ENCODE measurements at places on chromosomes 11 and 22. TPM values are rescaled to one million over a fixed set of nuclear protein-coding genes. Genes with fewer than 3 reads are reported as not detected.
A peak's percentile ranks its signal among the peaks of the same experiment; 100 is the strongest.

UPB1 gene
- total RNA-seq, result not detected

IRAG1 gene
- total RNA-seq, result 6.1 TPM

WNT11 gene
- 0.16 TPM for total RNA-seq

KRTAP5-8 gene
- total RNA-seq, result not detected

OR5T3 gene
- not detected for total RNA-seq

APOL6 gene
- total RNA-seq, result 0.02 TPM

UBE2L6 gene
- total RNA-seq, result 68.7 TPM

KRTAP5-2 gene
- total RNA-seq, result not detected

DNA sequence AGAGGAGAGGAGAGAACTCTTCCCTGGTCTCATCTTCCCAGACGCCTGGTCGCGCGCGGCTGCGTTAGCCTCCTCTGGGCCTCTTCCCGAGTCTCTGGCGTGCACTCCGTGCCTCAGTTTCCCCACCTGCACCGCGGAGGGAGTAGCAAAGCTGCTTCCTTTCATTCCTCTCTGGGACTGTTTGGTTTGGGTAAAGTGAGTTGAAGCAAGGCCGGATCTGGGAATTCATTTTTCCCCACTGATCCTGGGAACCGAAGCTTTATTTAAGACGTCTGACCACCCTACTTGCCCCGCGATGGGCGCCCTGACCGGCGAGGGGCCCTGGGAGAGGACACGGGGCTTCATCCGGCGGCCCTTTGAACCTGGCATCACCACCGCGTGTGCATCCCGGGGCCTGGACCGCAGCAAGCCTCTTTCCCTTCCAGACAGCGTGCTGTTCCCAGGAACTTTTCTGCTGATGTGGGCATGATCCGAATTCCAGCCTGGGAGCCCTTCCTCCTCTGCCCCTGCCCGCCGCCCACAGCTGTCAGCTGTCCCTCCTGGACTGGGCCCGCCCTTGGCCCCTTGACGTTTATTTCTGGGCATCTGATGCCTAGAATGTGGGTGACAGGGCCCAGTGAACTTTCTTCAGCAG, 758 bp downstream of the LDLRAD3 start:
- H3K27ac ChIP-seq, result peak overlapping the region; percentile 96
- H3K4me1 ChIP-seq, result peaks cover 59% of the 10 kb centered on the region
- no peaks in the 10 kb centered on the region for H3K27me3 ChIP-seq
- peak overlapping the region; percentile 97 for H3K4me3 ChIP-seq
- H3K36me3 ChIP-seq, result no peaks in the 10 kb centered on the region

DNA sequence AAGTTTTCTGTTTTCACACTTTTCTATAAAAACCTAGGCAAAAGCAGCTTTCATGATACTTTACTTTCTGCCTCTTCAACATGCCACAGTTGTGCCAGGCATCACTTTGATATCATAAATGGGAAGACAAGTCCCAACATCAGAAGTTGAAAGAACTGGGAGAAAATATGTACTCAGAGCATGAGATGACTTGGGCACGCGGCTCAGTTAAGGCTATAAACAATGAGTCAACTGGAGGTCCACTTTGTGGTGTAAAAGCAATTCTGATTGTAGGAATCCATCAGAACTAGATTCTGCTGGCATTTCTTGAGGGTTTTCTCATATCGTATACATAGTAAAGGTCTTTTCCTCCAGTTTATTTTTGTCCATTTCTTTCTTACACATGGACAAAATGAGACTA, 109.7 kb upstream of the USP47 start:
- no peak overlapping the region for H3K27ac ChIP-seq
- DNase-seq, result no peak
- H3K36me3 ChIP-seq, result peaks cover 3% of the 10 kb centered on the region
- H3K4me3 ChIP-seq, result no peak overlapping the region
- H3K27me3 ChIP-seq, result peaks cover 2% of the 10 kb centered on the region

GRCh38 chr22:47062126-47062525, 299.7 kb downstream of the TBC1D22A start:
- DNase-seq, result no peak
- H3K36me3 ChIP-seq, result peaks cover 6% of the 10 kb centered on the region
- H3K27me3 ChIP-seq, result peaks cover 37% of the 10 kb centered on the region
- no peak overlapping the region for H3K27ac ChIP-seq

GRCh38 chr11:16460508-16460907, 104.2 kb upstream of the SOX6 start:
- H3K27me3 ChIP-seq, result no peaks in the 10 kb centered on the region
- DNase-seq, result no peak
- no peaks in the 10 kb centered on the region for H3K36me3 ChIP-seq
- H3K4me3 ChIP-seq, result no peak overlapping the region
- H3K27ac ChIP-seq, result no peak overlapping the region

GRCh38 chr11:78373689-78374088, 43.9 kb downstream of the GAB2 start:
- no peaks in the 10 kb centered on the region for H3K27me3 ChIP-seq
- H3K36me3 ChIP-seq, result peaks cover 3% of the 10 kb centered on the region
- no peak overlapping the region for H3K4me3 ChIP-seq
- no peak overlapping the region for H3K27ac ChIP-seq
- H3K4me1 ChIP-seq, result peaks cover 19% of the 10 kb centered on the region

GRCh38 chr11:1479678-1480118, 6.9 kb downstream of the MOB2 start:
- no peak for DNase-seq
- H3K4me3 ChIP-seq, result no peak overlapping the region
- no peak overlapping the region for H3K27ac ChIP-seq

DNA sequence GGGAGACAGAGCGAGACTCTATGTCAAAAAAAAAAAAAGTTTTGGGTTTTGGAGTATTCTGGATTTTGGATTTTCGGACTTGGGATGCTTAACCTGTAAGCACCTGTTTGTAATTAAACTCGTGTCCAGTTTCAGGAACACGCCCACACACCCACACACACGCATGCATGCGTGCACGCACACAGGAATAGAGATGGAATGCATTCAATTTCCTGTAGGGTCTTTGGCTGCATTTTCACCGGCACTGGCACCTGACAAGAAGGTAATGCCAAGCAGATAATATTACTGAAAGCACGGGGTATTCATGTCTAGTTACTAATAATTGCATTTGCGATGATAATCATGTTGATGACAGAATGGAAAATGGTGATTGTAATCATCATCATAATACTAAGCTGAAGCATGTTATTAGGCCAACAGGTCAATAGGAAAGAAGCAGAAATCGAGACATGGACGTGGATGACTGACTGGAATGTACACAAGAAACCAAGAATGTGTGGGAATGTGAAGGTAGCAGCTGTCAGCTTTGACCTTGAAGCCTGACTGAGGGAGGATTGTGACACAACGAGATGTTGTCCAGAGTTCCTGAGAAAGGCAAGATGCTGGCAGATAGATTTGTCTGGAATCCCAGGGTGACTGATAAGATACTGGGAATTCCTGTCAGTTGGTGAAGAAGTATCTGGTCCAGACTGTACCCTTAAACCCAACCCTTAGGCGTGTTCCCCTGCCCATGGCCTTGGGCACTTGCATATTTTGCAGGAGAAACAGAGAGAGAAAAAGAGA, 108.6 kb downstream of the SYN3 start:
- H3K36me3 ChIP-seq, result peaks cover 4% of the 10 kb centered on the region
- H3K27me3 ChIP-seq, result no peaks in the 10 kb centered on the region
- H3K4me3 ChIP-seq, result no peak overlapping the region
- no peak for DNase-seq
- no peak overlapping the region for H3K27ac ChIP-seq
- peaks cover 5% of the 10 kb centered on the region for H3K4me1 ChIP-seq

- no peak for DNase-seq
- H3K4me1 ChIP-seq, result peaks cover 46% of the 10 kb centered on the region
- no peak overlapping the region for H3K27ac ChIP-seq
- peaks cover 34% of the 10 kb centered on the region for H3K27me3 ChIP-seq
Observed at GRCh38 chr22:42277988-42278776, 7.7 kb upstream of the TCF20 start.

DNA sequence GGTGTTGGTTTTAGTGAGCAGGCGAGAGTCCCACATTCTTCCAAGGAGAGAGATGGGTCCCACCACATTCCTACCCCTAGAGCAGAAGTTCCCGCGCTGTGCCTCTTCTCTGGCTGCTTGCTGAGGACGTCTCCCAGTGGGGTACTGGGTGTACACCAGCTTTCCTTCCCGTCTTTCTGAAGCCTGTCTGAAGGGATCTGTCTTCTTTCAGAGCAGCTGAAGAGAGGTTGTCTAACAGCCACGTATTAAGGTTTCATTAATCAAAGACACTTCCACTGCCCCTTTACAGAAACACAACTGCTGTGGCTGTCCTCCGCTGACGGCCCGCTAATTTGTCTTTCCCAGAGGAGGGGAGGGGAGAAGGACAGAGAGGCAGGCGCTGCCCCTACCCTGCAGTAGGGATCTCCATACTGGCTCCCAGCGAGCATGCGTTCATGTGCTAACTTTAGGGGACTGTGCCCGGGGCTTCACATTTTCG, 56.0 kb downstream of the ZBTB16 start:
- peak overlapping the region; percentile 16 for H3K4me3 ChIP-seq
- peaks cover 3% of the 10 kb centered on the region for H3K36me3 ChIP-seq
- H3K4me1 ChIP-seq, result peaks cover 65% of the 10 kb centered on the region
- H3K27me3 ChIP-seq, result no peaks in the 10 kb centered on the region
- no peak for DNase-seq
- H3K27ac ChIP-seq, result no peak overlapping the region

DNA sequence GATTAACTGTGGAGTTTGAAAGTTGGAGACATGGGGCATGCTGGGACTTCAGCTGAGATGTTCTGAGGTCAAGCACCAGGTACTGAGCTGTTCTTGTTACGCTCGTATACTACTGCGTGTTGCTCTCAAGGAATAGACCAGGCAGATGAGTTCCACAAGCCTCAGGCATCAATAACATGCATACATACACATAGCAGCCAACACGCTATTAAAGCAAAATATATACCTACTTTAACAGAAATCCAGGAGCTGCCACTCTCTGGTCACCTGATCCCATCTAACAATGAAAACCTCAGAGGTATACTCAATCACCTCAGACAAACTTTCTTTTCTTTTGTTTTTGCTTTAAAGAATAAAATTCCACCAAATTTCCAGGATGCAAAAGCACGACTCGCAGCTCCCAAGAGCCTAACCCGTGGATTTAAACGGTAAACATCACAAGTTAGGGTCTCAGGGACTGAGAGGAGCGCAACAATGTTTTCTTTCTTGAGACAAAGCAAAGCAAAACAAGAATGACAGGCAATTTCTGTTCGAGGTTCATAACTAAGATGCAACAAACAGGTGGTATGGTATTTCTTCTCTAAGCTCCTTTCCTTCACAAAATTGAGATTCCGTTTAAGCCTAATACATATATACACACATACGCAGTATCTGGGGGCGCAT, 16.5 kb downstream of the BLID start:
- H3K36me3 ChIP-seq, result no peaks in the 10 kb centered on the region
- no peak for DNase-seq
- peaks cover 34% of the 10 kb centered on the region for H3K4me1 ChIP-seq
- no peak overlapping the region for H3K4me3 ChIP-seq
- H3K27ac ChIP-seq, result no peak overlapping the region

DNA sequence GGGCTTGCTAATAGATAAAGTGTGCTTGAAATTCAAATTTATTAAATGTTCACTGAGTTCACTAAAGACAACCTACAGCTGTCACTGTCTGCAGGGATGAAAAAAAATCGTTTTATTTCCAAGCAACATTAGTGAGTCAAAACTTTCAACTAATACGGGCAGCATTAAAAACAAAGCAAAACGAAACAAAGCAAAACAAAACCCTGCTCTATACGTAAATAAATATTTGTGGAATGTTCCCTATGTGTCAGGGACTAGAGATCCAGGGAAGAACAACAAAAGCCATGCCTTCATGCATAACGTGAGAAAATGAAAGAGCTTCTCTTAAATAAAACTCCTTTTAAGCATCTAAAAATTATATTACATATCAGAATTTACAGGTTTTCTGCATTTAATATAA, 553 bp downstream of the NAALAD2 start:
- DNase-seq, result no peak
- no peaks in the 10 kb centered on the region for H3K27me3 ChIP-seq
- H3K36me3 ChIP-seq, result peaks cover 15% of the 10 kb centered on the region
- peaks cover 53% of the 10 kb centered on the region for H3K4me1 ChIP-seq

DNA sequence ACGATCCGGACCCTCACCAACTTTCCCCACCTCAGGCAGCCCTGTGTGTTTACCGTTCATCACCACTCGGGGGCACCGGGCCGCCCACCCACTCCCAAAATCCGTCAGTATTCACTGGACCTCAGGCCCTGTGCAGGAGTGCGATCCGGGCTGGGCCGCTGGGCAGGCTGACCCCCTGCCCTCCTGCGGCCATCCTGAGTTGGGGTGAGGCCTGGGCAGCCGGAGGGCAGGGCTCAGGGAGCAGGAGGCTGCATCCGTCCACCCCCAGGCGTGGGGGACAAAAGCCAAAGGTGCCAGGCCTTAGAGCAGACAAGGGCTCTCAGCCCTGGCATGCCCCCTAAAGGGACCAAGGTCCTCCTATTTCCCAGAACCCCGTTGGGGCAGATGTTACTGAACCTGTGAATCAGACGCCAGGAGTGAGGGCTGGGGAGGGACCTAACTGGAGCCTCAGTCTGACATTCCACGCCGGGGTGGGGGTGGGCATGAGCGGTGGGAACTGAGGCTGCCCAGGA, 16.8 kb upstream of the TMEM191C start:
- no peak overlapping the region for H3K4me3 ChIP-seq
- peaks cover 7% of the 10 kb centered on the region for H3K4me1 ChIP-seq
- no peaks in the 10 kb centered on the region for H3K27me3 ChIP-seq
- no peak overlapping the region for H3K27ac ChIP-seq

GRCh38 chr11:60915248-60915914, 1.4 kb downstream of the TMEM109 start:
- peaks cover 10% of the 10 kb centered on the region for H3K27me3 ChIP-seq
- H3K4me1 ChIP-seq, result peaks cover 41% of the 10 kb centered on the region
- peaks cover 3% of the 10 kb centered on the region for H3K36me3 ChIP-seq

DNA sequence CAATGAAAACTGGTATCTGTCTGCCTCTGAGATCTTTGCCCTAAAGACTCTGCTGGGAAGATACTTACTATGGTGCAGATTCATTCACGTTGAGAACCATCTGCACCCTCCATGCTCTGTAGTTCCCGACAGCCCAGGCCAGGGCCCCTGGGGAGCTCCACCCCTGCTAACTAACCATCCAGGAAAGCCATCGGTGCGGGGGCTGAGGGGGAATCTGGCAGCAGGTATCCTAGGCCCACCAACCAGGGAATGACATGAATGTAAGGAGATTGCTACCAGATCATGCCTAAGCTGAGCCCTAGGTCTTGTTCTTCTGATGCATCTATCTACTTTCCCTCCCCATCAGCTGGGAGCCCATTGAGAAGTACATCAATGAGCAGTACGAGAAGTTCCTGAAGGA, 11.3 kb upstream of the WBP2NL start:
- no peak overlapping the region for H3K4me3 ChIP-seq
- H3K4me1 ChIP-seq, result no peaks in the 10 kb centered on the region
- peak overlapping the region; percentile 19 for H3K27ac ChIP-seq
- H3K27me3 ChIP-seq, result no peaks in the 10 kb centered on the region
- peaks cover 15% of the 10 kb centered on the region for H3K36me3 ChIP-seq
- no peak for DNase-seq

DNA sequence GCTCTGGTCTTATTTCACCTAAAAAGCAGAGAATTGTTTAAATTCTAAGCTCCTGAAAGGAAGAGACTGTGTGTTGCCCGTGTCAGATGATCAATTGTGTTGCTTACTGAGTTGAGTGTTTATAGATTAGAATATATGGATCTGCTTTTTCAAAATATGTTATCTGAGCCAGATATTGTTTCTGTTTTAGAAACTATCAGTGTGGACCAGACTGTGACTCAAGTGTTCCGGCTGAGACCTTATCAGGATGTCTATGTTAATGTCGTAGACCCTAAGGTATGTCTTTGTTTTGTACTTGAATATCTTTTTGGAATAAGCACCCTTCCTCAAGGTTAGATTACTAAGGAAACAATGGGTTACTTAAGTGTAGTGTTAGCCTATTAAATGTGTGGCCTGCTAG, 11.0 kb downstream of the DEPDC5 start:
- DNase-seq, result no peak
- H3K36me3 ChIP-seq, result peaks cover 14% of the 10 kb centered on the region
- no peaks in the 10 kb centered on the region for H3K27me3 ChIP-seq
- no peaks in the 10 kb centered on the region for H3K4me1 ChIP-seq
- no peak overlapping the region for H3K4me3 ChIP-seq
- no peak overlapping the region for H3K27ac ChIP-seq

All from neural crest cell (in vitro differentiated cells).